ENCODE measurements at places on chromosomes 5 and 9.

- DNase-seq, result no peak
Measured at GRCh38 chr5:149622466-149622865, 41.2 kb downstream of the ARHGEF37 start.

DNA sequence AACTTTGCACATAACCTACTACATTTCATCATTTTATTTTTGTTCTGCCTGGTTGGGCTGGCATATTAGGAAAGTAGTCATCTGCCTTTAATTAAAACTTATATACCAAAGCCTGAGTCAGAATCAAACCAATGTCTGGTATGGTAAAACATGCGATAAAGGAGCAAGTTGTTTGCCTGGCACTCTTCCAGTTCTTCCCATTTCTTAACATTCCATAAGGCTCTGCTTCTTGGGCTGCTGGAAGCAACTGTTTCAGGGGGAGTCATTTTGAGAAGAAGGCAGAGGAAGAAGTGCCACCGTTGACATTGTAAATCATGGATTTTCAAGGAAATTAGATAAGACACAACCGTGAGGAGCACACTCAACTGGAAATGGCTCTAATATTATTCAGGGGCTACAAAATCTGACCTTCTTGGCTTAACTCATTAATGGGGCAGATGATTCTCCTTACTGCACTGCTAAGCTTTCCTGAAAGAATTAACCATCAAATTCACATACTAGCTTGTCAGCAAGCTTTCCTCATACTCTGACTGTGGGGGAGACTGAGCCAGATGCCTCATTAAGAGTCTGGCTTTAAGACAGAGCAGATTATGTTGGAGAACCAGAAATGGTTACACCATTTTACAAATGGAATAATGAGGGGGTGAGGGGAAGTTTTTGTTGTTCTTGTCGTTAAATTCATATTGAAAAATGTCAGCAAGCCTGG, 391.0 kb downstream of the TMEM232 start:
- no peak for DNase-seq

GRCh38 chr9:78234810-78235209, 1.1 kb upstream of the CEP78 start:
- DNase-seq, result no peak

DNA sequence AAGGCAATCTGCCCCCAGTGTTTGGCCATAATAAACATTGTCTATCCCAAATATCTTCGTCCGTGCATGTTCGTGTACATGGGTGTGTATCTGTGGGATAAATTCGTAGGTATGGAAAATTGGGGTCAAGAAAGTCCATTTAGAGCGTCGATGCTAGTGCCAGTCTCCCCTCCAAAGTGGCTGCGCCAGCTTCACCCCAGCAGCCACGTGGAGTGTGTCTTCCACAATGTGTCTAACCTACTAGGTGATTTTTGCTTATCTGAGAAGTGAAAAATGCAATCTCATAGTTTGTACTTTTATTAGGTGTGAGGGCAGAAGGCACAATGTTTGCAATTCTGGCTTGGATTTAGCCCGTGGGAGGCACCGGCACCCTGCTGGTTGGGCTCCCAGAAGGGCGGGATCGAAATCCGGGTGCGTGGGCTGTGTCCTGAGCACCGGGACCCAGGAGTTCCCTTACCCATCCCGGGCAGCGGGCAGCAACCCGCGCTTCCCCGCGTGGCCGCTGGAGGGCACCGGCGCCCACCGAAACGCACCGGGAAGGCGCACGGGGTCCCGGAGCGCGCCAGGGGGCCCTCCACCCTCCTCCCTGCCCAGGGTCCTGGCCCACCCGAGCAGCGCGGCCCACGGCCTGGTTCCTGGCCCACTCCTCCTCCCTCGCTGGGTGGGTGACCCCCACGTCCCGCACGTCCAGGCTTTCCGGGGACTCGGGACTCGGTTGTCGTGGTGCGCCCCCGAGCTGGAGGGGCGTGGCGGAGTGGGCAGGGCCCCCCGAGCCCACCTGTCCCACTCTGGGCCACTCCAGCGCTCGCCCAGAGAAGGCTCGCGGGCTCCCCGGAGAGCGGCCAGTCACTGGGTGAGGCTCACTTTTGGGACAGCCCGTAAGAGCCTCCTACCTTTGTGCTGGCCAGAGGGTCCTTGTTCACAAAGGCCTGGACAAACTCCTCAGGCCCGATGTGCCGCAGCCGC, 55.4 kb upstream of the RNF130 start:
- no peak for DNase-seq

DNA sequence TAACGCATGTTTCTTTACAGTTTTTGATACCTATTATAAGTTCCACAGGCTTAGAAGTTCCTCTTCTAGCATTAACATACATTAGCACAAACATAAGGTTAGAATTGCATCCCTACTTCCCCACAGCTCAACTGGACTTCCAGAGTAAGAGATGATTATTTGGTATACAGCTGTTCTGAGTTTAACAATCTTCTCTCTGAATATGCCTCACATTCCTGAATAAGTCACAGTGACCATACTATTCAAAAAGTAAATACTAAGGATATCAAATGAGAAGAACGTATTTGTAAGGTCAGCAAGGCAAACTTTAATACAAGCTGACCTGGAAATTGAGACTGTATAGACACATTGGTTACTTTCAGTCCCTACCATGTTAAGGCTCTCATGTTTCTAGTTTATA, 21.3 kb downstream of the NR6A1 start:
- no peak for DNase-seq

DNA sequence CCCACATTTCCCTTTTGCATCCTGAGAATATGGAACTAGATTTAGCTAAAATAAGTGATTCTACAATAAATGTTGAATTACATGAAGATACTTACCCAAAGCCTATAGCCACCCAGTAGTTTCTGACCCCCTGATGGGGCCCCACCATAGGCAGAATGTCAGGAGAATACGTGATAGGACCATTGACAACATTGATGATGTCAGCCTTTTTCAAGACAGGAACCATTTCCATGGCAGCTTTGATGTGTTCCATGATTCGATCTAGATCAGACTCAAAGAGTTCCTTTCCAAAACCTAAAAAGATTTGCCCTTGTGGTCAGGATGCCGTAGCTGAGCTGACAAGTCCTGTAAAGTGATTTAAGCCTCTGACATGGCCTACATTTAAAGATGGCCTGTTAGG, 27.3 kb downstream of the DMGDH start:
- DNase-seq, result no peak

- DNase-seq, result no peak
Measured at GRCh38 chr5:132214491-132214890, 13.2 kb downstream of the P4HA2 start.

GRCh38 chr9:135747311-135747710, 45.3 kb downstream of the KCNT1 start:
- DNase-seq, result no peak

- DNase-seq, result no peak
Measured at GRCh38 chr9:124293718-124294506, 36.2 kb downstream of the NEK6 start.

- DNase-seq, result no peak
Measured at GRCh38 chr5:30572279-30572678, 621.2 kb upstream of the CDH6 start.

GRCh38 chr5:18397891-18398290, 763.6 kb downstream of the TAF11L14 start:
- DNase-seq, result no peak

DNA sequence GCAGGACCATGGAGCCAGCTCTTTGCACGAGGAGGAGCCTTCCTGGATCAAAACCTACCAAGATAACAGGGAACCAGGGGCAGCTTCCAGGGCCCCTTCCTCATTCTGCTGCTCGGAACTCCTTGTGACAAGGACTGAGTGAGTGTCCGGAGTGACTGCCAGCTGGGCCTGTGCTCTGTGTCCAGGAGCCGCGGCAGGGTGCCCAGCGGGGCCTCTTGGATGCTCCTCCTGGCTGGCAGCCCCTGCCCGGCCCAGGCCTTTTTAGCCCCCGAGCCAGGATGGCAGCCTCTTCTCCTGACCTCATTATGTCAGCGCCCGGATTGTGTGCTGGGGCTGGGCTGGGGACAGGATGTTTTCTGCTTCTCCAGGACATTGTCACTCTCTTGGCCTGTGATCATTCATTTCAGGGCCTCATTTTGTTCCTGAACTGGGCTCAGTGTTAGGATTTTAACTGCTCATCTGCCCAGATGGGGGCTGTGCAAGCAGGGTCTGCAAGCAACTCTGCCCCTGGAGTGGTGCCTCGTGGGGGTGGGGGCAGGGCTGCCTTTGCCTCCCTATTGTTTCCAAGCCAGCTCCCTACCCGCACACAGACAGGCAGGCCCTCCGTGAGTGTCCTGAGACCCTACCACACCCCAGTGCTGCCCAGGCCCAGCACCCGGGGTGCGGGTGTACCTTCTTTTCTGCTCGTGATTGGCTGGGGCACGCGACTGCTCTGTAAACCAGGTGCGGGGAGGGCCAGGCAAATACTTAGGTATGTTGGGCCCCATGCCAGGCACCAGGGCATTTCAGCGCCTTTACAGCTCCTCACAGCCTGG, 161.6 kb downstream of the COL23A1 start:
- DNase-seq, result no peak

DNA sequence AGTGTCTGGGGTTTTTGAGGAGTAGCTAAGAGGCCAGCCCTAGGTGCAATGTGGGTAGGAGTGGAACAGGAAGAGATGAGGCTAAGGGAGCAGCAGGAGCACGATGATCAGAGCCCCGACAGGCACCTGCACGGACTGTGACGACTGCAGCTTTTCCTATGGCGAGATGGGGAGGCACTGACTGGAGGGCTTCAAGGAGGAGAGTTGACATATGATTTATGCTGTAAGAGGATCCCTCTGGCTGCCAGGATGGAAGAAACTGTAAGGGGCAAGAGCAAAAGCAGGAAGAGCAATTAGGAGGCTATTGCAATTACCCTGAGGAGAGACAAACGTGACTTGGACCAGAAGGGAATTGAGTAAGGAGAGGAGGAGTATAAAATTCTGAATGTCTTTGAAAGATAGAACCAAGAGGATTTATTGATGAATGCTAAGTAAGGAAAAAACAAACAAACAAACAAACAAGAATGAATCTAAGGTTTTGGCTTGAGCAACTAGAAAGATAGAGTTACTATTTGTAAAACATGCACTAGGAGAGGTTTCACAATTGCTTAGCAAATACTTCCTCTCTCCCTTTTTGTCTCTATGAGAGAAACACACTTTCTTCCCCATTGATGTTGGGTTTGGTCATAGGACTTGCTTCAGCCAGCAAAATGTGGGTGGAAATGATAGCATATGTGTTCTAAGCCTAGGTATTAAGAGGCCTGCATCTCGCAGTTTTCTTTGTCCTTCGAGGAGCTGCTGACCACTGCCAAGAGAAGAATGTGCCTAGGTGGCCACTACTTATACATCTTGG, 32.9 kb downstream of the TRPC7 start:
- no peak for DNase-seq

GRCh38 chr5:169258372-169259000, 42.5 kb downstream of the SLIT3 start:
- no peak for DNase-seq

DNA sequence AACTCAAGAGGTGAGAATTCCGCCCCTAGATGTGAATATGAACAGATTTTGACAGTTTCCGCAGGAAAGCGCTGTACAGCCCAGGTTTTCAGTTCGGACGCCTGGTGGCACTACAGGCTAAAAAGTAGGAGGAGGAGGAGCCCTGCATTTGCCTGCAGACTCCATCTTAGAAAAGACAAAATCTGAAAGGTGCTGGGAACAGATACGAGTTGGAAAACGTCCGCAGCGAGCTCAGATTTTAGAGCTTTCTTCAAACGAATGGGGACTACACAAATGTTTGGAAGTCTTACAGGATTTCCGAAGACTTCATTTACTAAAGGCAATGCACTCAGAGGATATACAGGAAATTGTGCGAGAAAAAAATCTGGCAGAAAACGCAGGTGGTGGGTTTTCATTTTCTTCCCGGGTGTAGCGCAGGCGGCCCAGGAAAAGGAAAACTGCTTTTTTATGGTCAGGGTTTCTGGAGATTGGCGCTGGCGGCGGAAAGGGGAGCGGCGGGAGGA, 9.9 kb upstream of the PCDHB2 start:
- no peak for DNase-seq

DNA sequence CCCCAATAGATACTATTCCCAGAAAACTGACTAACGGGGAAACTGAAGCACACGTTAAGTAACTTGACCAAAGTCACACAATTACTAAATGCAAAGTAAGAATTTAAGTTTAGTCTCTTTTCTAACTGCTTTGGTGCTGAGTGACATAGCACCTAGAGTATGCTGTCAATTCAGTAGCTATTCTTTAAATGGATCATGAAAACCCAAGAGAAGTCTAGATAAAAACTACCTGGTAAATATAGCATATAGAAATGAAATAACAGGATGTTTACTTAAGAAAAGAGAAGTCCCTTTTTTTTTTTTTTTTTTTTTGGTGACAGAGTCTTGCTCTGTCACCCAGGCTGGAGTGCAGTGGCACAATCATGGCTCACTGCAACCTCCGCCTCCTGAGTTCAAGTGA, 129.2 kb downstream of the PDE4D start:
- no peak for DNase-seq

- DNase-seq, result no peak
Measured at GRCh38 chr5:175118700-175119309, 325.2 kb downstream of the DRD1 start.

DNA sequence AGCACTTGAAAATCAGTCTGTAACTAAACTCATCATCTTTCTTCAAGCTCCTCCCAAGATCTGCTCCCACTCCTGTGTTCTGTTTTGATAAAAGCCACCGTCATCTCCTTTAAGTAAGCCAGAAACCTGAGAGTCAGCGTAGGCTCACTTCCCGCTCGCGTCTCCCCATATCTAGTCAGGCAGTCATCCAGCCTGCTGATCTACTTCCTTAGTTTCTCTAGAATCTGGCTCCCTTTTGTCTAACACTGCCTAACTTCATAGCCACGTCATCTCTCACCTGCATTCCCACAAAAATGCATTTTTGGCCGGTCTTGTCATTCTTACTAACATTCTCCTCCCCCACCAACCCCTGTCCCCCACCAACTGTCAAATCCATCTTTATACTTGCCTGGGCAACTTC, 3.0 kb upstream of the TJP2 start:
- DNase-seq, result no peak

- no peak for DNase-seq
Measured at GRCh38 chr5:22852807-22853660, at the start of gene CDH12. CDH12 (minus strand) TSS chr5:22853344.

DNA sequence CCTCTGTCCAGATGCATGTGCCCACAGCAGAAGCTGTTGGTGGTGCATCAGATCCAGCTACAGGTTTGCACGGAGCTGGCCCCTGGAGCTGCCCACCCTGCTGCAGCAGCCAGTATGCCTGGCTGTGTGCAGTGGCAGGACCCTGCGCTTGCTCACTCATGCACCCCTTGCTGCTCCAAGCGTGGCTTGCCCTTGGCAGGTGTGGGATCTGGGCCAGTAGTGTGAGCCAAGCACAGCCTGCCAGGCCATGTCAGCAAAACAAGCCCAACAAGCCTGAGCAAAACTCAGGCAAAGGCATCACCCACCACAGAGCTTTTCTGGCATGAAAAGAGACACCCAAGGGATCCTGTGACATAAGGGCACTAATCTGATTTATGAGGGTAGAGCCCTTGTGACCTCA, 18.3 kb upstream of the ECPAS start:
- DNase-seq, result no peak

Measured in GM12864 (cell line).